Dermis blood vessel endothelial cell (primary cell): ENCODE measurements at places on chromosomes 11 and 22. TPM values are rescaled to one million over a fixed set of nuclear protein-coding genes. Genes with fewer than 3 reads are reported as not detected.

VPREB1 gene
- not detected in 2 replicates for total RNA-seq

GLYATL2 gene
- 0.09 TPM in 1 of 2 replicates, not detected in the other for total RNA-seq

- DNase-seq = no peak
Observed at GRCh38 chr11:93942176-93942575, 79.0 kb upstream of the HEPHL1 start.

- DNase-seq = no peak
Observed at GRCh38 chr22:39558254-39558727, 12.3 kb upstream of the CACNA1I start.

GRCh38 chr11:1925373-1926155, 6.1 kb downstream of the TNNT3 start:
- no peak for DNase-seq

DNA sequence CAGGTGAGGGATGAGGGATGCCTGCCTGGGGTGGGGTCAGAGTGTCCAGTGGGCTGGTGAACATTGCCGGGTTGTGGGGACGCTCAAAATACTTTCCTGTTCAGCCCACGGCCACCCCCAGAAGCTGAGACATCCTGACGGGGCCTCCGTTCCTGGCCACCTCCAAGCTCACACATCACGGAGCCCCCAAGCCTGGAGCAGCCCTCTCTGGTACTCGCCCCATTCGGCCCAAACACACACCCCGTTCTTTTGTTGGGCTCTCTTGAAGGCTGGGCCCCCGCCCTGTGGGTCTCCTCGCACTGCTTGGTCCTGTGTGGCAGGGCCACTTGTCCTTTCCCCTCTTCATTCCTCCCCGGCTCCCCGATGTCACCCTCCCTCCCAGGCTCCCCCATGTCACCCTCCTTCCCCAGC, 442.6 kb downstream of the TBC1D22A start:
- DNase-seq = no peak

MS4A3 gene
- total RNA-seq = not detected in 2 replicates

- DNase-seq = peak; percentile 62
Observed at GRCh38 chr22:23376256-23376655, 195.9 kb downstream of the BCR start.

GRCh38 chr11:47186076-47186699, at the start of gene PACSIN3:
Gene PACSIN3, minus strand, starts transcription at chr11:47186434. Its CDS starts 3,707 bp downstream, at chr11:47182727.
- peak; percentile 60 for DNase-seq

DNA sequence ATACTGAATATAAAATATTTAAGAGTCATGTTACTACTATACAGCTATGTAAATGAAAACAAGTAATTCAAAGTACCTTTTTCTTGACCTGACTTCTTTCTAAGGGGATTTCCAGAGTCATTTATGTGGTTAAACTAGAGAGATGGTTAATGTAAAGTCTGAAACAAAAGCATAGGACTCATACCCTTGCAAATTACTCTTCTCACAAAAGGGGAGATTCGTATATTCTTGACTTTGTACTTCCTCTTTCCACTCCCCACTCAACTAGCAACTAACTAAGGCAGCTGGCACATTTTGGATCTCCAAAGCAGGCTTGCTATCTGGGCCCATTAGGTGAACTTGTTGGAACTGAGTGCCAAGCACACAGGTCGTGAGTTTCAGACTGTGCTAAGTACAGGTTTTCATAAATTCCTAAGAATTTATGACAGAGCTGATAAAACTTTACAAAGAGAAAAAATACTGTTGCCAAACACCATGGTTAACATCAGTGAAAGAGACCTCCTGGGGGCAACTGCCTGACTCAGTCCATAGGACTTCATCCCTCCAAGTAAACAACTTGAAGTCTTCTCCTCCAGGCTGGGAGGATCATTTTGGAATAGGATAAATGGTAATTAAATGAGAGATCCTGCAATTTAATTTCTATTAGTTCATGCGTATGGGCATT, 77.0 kb upstream of the DDI1 start:
- no peak for DNase-seq

RGL4 gene
- total RNA-seq = not detected in 2 replicates

DNA sequence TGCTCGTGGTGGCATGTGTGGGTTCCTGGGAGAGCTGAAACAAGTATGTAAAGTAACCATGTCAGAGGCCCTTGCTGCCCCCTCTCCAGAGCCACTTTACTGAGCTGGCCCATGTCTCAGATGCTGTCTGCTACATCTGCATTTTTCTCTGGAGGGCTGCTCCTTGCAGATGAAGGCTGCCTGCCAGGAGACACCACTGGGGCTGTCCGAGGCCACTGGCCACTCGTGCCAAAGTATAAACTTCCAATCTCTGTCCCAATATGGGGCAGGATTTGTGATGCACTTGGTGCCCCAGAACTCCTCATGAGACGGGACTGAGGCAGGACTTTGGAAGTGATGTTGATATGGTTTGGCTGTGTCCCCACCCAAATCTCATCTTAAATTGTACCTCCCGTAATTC, 478.4 kb upstream of the B3GAT1 start:
- no peak for DNase-seq

DNA sequence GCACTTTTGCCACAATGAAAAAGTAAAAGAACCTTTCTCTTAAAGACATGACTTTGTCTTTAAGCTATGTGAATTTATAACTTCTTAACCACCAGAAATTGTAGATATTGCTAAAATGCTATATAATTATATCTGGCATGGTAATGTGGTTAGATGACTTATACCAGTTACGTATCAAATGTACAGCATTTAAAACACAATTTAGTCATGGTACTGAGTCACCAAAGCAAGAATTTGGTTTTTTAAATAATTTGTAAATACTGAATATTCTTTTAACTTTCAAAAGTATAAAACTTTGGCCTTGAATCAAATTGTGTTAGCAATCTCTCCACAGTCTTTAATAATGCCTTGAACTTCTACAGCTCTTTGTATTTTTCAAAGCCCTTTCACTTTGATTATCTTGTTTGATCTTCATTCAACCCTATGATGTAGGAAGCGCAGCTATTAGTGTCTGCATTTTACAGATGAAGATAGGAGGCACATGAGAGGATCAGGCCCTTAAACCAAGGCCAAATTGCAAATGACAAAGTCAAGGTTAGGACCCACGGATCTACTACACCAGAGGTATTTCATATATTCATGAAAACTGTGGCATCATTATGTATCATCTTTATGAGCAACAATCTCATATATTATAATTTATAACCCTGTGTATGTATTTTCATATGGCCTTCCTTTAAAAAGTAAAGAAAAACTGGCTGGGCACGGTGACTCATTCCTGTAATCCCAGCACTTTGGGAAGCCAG, 4.4 kb upstream of the SYTL2 start:
- no peak for DNase-seq

DNA sequence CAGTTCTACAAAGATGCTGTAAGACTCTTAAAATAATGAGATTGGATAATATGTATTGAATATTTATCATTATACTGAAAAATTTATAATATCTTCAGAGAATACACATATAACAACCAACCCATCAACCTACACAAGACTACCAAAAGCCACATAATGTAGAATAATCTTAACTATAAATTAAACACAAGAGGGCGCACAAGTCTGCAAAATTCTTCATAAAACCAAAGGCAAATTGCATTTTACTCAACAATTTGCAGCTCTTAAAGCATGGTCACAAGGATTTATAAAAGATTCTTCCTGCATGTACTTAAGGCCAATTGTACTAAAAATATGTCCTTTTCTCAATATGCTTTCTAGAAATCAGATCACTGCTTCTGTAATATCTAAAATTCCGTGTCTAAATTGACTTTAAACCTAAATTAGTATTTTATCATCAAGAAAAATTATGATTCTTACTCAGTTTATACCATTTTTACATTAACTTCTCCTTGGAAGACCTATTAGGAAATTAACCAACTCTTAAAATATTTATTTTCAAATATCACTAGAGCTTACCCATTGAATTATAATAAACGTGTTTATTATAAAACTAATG, 79.0 kb downstream of the TTC28 start:
- DNase-seq = peak; percentile 77

DNA sequence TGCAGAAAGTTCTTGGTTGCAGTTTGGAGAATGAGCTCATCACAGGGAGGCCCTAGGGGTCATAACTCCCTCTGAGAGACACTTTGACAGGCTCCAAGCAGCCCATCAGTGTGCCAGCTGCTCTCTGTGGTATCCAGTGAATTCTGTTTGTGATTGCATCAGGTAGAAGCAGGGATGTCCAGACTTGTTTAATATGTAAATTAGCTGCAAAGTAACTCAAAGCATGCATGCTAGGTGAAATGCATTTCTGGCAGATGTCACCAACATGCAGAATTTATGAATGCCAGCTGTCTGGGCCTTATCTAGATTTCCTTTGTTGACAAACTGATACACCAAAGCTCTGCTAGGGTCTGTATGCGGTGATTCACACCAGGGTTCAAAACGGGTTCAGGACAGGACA, 123.6 kb upstream of the MTNR1B start:
- DNase-seq = no peak

FAM181B gene
- total RNA-seq = under 0.01 and 0.05 TPM in 2 replicates

DNA sequence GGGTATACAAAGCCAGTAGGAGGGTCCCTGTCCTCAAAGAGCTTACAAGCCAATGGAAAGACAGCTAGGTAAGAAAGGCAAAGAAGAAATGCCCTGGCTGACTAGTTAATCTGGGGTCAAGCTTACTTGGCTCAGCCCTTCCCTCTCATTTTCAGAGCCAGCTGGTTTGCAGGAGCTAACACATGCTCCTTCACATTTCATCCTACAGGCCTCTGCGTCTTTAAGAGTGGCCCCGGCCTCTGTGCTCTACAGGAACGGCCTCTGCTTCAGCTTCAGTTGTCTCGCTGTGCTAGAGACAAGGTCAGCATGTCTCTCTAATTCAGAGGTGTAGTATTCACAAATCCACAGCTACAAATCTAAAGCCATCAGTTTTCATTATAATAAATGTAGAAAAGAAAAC, 15.2 kb downstream of the ALKBH8 start:
- DNase-seq = no peak

- DNase-seq = no peak
Observed at GRCh38 chr22:49502126-49502826, 325.4 kb downstream of the BRD1 start.

FXYD2 gene
- 0.74 and 4.6 TPM in 2 replicates for total RNA-seq
